ENCODE measurements at places on chromosomes 2 and 18. TPM values are rescaled to one million over a fixed set of nuclear protein-coding genes. Genes with fewer than 3 reads are reported as not detected.

CD8A gene
- total RNA-seq = 1.6 TPM

LOXHD1 gene
- total RNA-seq = 0.23 TPM

NEUROD1 gene
- 0.69 TPM for total RNA-seq

HRH4 gene
- 0.23 TPM for total RNA-seq

TUBA3E gene
- total RNA-seq = not detected

GPR45 gene
- total RNA-seq = 1.8 TPM

AQP12B gene
- not detected for total RNA-seq

Measured in diencephalon (tissue), 1 donor.